Inflammatory macrophage (primary cell): ENCODE measurements at places on chromosomes 3 and 15.

DNA sequence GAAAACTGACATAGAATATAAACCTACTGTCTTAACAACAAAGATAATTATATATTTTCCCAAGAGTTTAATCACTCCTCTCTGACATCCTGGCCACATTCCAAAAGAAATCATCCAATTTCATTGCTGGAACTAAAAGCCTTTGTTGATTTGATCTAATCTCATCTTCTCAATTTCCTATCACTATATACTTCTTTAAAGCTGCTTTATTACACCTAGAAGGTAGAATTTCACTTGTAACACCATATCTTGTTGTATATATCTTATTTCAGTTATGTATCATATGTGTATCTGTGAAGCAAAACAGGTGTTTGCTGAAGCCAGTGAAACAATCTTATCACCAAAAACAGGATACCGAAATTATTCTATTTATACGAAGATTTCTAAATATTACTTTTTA lies 740.2 kb downstream of the ROBO1 start:
- no peak for DNase-seq

- no peak for DNase-seq
Observed at GRCh38 chr15:43880406-43881194, 53.8 kb downstream of the WDR76 start.

- peak; percentile 10 for DNase-seq
Observed at GRCh38 chr3:194592798-194593752, 40.1 kb downstream of the TMEM44 start.

DNA sequence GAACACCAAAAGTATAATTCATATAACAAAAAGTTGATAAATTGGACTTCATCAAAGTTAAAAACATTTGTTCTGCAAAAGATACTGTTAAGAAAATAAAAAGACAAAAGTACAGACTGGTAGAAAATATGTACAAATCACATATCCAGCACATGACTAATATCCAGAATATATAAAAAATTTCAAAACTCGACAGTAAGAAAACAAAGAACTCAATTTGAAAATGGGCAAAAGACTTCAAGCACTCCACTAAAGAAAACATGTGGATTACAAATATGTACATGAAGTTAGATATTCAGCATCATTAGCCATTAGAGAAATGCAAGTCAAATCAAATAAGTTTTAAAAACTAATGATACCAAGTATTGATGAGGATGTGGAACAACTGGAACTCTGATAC lies 6.7 kb downstream of the GK5 start:
- DNase-seq, result no peak

GRCh38 chr3:48125013-48125705 lies 63.1 kb downstream of the CDC25A start:
- DNase-seq, result no peak

DNA sequence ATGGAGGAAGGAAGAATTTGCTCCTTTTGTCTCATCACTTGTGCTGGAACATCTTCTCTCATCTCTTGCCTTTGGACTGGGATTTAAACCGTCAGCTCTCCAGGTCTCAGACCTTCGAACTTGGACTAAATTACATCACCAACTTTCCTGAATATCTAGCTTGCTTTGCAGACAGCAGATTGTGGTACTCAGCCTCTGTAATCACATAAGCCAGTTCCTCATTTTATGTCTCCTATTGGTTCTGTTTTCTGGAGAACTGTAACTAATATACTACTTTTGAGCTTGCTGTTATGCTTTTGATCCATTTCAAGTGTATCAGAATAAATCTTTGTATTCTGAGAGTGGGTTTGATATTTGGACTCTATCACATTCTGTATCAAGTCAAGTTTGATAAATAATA lies 164.3 kb upstream of the VEPH1 start:
- no peak for DNase-seq

GRCh38 chr3:55202326-55202725 lies 274.5 kb upstream of the LRTM1 start:
- no peak for DNase-seq

DNA sequence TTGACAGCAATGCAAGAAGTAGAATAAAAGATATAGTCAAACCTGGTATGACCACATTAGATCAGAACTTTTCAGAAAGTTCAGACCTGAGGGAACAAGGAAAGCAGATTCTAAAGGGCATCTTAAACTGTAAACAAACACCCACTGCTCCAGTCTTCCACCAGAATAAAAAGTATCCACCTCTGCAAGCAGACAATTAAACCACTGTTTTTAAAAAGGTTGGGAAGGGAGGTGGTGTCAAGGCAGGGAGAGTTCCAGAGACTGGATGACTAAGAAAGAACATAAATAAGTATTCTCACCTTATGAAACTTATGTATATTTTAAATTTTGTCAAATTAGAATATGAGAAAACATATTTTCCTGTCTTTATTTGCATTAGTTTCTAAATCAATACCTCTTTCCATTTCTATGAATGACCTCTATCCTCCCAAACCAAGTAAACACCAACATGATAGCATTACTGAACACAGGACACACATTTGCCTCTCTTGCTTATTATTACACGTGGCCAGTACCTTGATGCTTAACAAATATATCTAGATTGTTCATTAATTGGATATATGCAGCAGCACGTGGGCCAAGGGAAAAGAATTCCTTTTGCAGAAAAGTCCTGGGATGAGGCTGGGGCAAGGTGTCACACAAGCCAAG lies 31.6 kb downstream of the PIK3CB start:
- DNase-seq, result no peak

- no peak for DNase-seq
Observed at GRCh38 chr15:52789008-52789600, 1.0 kb downstream of the ONECUT1 start.

DNA sequence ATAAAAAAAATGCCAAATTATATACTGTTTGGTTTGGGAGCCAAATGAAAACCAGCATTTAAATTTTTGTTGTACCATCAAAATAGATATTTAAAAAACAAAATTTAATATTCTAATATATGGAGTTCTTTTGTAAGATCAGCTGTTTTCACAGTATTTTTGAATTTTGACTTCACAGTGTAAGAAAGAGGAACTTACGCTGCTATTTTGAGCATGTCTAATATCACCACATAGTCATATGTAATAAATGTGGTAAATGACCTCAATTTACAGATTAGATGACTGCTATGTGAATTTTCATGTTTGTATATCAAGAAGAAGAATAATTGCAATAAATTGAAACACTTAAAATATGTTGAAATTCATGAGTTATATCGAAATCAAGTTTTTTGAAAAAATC lies 189.6 kb downstream of the ARRDC4 start:
- peak; percentile 37 for DNase-seq

GRCh38 chr3:64072126-64072525 lies 48.8 kb upstream of the PSMD6 start:
- no peak for DNase-seq

GRCh38 chr3:43159131-43159875 lies 53.4 kb upstream of the POMGNT2 start:
- no peak for DNase-seq

DNA sequence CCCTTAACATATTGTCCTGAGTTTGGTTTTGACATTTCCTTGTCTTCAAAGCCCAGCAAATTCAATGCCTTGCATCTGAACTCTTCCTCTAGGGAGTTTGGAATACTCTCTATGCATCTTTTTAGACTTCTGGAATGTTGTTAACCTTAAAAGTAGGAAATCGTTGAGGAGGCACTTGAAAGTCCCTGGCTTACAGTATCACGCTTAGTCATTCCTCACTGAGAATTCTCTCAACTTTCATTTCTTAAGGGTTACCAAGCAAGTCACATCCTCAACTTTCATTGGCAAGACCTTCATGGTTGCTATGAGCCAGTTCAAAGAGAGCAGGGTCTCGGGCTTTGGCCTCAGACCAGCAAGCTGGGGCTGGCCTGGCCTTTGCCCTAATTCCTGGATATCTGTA lies 89.9 kb downstream of the ASB7 start:
- no peak for DNase-seq

GRCh38 chr3:192259661-192260060 lies 467.7 kb downstream of the FGF12 start:
- DNase-seq, result no peak

GRCh38 chr3:189631409-189631808 lies 220 bp downstream of the TP63 start:
- no peak for DNase-seq
